ENCODE measurements at places on chromosomes 11 and 22.

- no peak for DNase-seq
Measured at GRCh38 chr11:133021553-133021952, 510.7 kb downstream of the OPCML start.

- no peak for DNase-seq
Measured at GRCh38 chr11:38612701-38613100, 2014.7 kb upstream of the RAG2 start.

DNA sequence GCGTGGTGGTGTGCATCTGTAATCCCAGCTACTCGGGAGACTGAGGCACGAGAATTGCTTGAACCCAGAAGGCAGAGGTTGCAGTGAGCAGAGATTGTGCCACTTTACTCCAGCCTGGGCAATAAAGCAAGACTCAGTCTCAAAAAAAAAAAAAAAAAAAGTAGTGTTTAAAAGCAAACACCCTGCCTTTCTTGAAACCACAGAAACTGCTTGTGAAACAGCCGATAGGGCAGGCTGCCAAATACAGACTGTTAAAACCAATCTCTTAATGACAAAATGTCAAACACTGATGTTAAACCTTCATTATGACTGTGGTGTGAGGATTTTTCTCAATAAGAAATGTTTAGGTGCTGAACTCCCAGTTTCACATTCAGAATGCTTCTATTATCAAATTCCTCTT, 27.3 kb downstream of the MARK2 start:
- peak; percentile 22 for DNase-seq

DNA sequence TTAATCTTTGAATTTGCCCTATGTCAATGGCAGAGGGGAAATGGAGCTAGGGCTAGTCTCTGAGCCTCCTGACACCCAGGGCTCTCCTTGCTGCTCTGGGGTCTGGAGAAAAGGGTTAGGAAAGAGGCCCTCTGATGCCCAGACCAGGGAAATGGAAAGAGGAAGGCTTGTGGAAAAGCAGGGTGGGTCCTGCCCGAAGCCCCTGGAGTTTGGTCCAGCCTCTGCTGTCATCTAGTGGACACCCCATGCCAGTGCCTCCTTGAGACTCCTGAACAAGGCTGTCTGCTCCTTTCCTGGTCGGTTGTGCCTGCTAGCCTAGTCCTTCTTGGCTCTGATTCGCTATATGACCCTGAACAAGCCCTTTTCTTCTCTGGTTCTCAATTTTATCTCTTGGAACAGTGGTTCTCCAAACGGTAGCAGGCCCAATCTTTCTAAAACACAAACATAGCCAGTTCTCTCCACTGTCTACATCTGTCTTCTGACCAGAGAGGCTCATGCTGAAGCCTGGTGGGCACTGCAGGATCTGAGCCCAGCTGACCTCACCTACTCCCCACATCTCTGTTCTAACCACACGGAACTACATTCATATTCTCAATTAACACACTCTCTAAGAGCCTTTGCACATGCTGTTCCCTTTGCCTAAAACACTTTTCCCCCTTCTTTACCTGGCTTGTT, 8.8 kb upstream of the PLA2G3 start:
- no peak for DNase-seq

GRCh38 chr22:23094695-23095681, 24.7 kb downstream of the GNAZ start:
- DNase-seq = no peak

DNA sequence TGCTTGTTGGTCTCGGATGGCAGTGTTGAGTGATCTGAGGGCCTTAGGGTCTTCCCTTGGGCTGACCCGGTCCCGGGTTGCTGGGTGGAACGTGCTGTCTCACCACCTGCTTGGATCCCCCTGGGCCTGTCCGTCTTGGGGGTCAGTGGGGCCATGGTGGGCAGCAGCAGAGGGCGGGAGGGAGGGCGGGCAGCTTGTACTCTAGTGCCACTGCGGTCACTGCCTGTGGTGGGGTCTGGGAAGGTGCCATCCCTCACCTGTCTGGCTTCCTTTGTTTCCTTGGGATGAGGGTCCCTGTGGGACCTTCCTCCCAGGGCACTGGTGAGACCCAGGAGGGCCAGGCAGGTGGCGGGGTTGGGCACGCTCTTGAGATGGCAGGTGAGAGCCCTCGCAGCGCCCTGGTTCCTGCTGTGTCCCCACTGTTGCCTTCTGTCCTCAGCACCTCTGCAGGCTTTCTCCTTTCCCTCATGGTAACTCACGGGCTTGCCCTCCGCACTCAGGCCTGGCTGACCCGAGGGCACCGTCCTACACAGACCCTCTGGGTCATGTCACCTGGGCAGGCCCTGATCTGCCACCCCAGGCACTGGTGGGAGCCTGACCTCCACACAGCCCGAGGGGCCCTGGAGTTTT, 34.2 kb downstream of the TBC1D22A start:
- no peak for DNase-seq

DNA sequence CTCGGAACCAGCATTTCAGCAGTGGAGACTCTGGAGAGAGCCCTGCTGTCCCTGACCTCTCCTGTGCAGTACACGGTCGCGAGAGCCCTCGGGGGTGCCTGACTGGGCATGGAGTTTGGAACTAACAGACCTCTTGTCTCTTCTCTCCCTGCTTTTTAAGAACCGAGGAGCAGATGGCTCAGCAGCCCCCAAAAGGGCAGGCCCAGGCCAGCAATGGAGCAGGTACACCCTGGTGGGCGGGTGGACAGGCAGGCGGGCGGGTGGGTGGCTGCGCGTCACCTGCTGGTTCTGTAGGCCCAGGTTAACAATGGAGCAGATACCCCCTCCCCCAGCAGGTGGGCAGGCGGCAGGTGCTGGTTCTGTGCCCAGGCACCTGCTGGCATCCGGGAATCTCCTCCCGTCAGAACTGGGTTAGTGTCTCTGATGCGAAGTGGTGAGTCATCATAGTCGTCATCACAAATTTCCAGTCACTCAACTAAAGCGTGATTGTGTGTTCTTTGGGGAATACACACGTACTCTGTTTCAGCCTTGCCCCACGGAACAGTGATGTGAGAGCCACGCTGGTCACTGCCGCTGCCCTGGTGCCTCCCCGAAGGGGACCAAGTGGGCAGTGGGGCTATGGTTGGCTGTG, 41.1 kb downstream of the GRAMD4 start:
- no peak for DNase-seq

GRCh38 chr11:71498091-71498490, 29.0 kb upstream of the KRTAP5-7 start:
- no peak for DNase-seq

- no peak for DNase-seq
Measured at GRCh38 chr11:74007691-74008372, 1.1 kb downstream of the UCP3 start.

DNA sequence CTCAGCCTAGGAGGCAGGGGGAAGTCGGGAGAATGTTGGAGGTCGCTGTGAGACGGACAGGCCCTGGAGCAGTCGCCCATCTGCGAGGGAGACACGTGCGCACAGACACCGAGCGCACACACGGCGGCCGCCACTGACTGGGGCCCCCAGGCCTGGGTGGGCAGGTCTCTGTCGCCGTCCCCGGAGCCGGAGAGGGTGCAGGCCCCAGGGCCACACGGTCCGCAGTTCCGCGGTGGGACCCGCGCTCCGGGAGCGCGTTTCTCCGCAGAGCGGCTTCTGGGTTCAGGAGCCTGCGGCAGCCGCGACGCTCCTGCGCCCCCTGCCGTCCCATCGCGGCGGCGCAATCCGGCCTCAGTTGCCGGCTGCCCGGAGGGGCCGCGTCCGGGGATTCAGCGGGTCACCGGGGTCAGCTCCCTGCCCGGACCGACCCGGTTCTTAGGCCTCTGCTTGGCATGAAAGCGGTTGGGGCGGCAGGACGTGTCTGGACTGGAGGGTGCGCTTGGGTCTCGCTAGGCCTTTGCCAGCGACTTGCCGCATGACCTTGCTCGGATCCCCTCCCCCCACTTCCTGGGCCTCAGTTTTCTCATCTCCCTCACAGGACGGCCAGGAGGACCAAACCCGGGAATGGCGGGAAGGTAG, 31.2 kb downstream of the PDE2A start:
- peak; percentile 47 for DNase-seq

DNA sequence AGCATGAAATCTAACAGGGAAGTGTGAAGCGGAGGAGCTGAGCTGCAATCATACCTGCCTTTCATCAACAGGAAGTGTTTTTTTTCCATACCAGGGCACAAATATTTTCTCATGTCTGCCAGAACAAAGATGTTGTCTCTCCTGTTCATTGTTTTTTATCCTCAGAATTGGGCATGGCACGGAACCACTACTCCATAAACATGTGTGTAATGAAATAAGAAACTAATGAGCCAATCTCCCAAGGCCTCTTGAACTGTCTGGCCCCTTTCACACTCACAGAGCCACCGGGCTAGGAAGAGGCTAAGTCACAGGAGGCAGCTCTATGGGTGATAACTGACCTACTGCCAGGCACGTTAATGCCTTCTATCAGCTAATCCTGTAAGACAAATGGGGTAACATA, 124.4 kb downstream of the ETS1 start:
- no peak for DNase-seq

GRCh38 chr22:25395915-25396314, 168.6 kb upstream of the GRK3 start:
- no peak for DNase-seq

- no peak for DNase-seq
Measured at GRCh38 chr11:36238036-36238631, 51.1 kb downstream of the COMMD9 start.

GRCh38 chr11:67416416-67417335, 1.2 kb downstream of the CARNS1 start:
- no peak for DNase-seq

DNA sequence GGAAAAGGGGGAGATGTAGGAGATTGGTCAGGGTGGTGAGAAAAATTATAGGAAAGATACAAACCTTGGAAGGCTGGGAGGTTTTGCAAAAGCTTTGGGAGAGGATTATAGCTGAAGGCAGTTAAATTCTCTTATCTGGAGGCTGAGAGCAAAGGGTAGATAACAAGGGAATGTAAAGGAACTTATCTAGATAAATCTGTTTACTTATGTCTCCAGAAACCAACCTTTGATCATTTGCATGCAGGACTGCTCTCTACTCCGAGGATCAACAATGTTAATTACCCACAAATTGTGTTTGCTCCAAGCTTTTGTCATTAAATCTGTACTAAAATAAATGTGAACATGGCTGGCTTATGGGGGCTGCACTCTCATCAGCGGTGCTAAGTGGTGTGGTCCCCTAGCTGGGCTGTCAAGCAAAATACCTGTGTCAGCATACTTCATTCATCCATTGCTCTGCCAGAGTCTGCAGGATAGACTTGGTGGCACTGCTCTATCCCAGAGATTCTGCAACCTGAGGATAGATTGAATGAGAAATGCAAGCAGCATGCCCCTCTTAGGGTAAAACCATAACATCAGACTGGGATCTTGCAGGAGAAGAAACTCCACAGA, 1599.2 kb upstream of the TENM4 start:
- DNase-seq = no peak

GRCh38 chr22:39283322-39284141, 35.9 kb downstream of the RPL3 start:
- no peak for DNase-seq

DNA sequence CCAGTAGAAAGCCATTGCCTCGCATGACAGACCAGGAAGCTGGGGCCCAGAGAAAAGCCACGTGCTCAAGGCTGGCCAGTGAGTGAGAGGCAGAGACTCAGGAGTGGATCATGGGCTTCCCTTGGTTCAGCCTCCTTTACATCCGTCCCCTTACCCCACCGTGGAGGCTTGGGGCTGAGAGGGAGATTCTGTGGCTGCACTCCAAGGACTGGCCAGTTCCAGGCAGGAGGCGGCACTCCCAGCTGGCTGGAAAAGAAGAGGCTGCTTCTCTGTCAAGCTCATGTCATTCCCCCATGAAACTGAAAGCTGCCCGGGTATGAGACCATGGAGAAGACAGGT, 6.6 kb upstream of the ASCL2 start:
- DNase-seq = no peak

DNA sequence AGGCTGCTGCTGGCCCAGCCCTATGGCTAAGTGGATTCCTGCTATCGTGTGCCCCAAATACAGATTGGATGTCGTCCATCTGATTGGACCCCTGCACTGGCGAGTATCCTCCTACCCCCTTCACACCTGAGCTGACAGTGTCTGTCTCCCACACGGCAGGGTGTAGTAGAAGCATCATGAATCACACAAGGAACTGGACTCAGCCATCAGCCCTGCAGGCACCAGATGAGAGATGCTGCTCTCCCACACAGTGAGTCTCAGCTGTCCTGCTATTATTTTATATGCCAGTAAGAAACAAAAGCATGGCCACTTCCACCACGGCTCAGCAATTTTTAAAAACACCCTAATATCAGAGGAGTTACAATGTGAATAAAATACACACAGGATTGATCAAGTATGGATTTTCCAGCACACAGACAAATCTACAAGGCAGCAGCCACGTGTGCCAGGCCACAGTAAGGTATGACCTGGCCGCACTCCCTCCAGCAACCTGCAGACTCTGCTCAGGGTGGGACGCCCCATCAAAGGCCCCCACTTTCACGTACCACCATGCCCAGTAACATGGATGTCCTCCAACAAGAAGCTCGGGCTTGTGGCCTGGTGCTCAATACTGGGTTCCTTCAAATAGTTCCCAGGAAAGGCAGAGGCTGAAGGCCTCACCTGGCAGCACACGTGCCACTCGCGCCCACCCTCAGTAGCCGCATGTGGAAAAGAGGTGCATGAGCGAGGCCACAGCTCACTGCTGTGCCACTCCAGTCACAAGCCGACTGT, 16.4 kb upstream of the SLC25A1 start:
- no peak for DNase-seq

- no peak for DNase-seq
Measured at GRCh38 chr11:90856790-90857189, 633.9 kb upstream of the CHORDC1 start.

GRCh38 chr11:96105944-96106343, 182.0 kb upstream of the MTMR2 start:
- no peak for DNase-seq

GRCh38 chr22:46803031-46803880, 40.8 kb downstream of the TBC1D22A start:
- peak; percentile 33 for DNase-seq

- DNase-seq = no peak
Measured at GRCh38 chr22:38222797-38223119, 21.0 kb downstream of the MAFF start.

- DNase-seq = no peak
Measured at GRCh38 chr11:97687111-97687510, 1297.3 kb downstream of the JRKL start.

DNA sequence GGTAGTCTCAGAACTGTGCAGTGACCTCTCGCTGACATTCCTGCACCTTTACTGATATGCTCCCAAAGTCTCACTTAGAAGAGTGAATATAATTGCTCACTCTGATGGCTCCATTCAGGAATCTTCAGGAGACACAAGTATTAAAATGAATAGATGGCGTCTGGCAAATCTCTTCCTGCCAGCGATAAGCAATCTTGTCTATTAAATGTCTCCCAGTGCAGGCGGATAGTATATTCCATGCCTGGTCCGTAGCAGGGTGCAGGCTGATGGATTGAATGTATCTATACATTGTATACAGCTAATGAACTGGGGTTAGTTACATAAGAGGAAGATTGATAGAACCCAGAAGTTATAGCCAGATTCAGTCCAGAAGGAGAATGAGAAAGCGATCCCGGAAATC, 575.3 kb downstream of the NTM start:
- no peak for DNase-seq

- DNase-seq = no peak
Measured at GRCh38 chr22:34096770-34097169, 176.5 kb upstream of the LARGE1 start.

GRCh38 chr11:69356703-69357457, 62.9 kb downstream of the MYEOV start:
- DNase-seq = no peak

- no peak for DNase-seq
Measured at GRCh38 chr11:43920598-43921419, 21.6 kb upstream of the C11orf96 start.

All from stimulated activated CD8-positive, alpha-beta memory T cell treated with anti-CD3 and anti-CD28 coated beads, Interleukin-15, amount 100 ng/mL, for 24 hours (primary cell).